ENCODE measurements at places on chromosomes 11 and 22. TPM values are rescaled to one million over a fixed set of nuclear protein-coding genes. Genes with fewer than 3 reads are reported as not detected.

GRCh38 chr11:57776031-57776521 lies 14.5 kb downstream of the CTNND1 start:
- peaks cover 48% of the 10 kb centered on the region for H3K4me1 ChIP-seq
- H3K36me3 ChIP-seq, result peaks cover 3% of the 10 kb centered on the region
- H3K27ac ChIP-seq, result no peak overlapping the region
- no peaks in the 10 kb centered on the region for H3K27me3 ChIP-seq
- H3K4me3 ChIP-seq, result no peak overlapping the region
- DNase-seq, result no peak

DNA sequence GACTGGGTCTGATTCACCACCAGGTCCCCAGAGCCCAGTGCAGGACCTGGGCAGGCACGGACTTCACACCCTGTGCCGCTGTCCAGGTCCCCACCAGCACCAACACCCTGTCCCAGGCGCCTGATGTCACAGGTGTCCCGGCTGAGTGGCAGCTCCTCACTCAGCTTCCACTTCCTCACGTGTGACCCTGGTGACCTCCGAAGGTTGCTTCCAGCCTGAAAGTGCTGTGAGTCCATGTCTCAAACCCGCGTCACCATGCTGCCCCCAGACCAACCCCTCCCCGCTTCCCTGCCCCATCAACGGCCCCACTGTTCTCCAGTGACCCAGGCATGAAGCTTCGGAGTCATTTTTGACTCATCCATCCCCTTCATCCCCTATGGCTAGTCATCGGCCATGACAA lies 25.7 kb upstream of the PICK1 start:
- H3K27ac ChIP-seq, result no peak overlapping the region
- no peak overlapping the region for H3K4me3 ChIP-seq
- no peaks in the 10 kb centered on the region for H3K27me3 ChIP-seq
- DNase-seq, result no peak
- H3K36me3 ChIP-seq, result no peaks in the 10 kb centered on the region

DNA sequence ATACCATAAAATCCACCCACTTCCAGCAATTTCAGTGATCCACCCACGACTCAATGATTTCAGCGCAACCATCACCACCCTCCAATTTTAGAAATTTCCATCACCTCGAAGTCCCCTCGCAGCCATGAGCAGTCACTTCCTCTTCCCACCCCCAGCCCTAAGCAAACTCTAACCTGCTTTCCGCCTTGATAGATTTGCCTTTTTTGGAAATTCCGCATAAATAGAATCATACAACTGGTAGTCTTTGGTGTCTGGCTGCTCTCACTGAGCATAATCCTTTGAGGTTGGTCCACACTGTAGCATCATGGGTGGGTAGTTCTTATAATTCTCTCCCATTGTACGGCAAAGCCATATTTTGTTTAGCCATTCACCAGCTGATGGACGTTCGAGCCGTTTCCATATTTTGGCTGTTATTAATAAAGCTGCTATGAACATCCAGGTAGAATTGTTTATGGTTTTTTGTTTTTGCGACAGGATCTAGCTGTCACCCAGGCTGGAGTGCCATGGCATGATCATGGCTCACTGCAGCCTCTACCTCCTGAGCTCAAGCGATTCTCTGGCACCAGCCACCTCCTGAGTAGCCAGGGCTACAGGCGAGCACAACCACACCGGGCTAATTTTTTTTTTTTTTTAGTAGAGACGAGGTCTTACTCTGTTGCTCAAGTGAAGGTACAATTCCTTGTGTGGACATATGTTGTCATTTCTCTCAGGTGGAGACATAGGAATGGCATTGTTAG lies 16.0 kb downstream of the PIM3 start:
- H3K27ac ChIP-seq, result peak overlapping the region; percentile 65
- H3K4me1 ChIP-seq, result peaks cover 14% of the 10 kb centered on the region
- H3K27me3 ChIP-seq, result peaks cover 7% of the 10 kb centered on the region

DNA sequence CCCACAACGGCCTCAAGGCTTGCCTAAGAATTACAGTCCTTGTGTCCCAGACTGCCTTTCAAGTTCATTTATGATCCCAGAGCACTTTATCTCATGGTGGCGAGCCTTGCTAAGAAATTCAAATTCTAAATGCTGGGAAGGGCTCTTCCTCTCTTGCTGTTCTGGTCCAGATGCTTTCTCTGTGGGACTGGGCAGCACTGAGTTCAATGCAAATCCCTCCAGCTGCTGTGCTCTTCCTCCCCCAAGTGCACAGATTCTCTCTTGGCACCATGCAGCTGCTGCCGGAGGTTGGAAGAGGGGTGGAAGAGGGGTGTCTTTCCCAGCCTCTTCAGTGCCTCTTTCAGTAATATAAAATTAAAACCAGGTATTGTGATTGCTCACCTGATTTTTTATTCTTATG lies 828.0 kb downstream of the DLG2 start:
- DNase-seq, result no peak
- H3K27me3 ChIP-seq, result no peaks in the 10 kb centered on the region
- no peak overlapping the region for H3K27ac ChIP-seq
- no peaks in the 10 kb centered on the region for H3K4me1 ChIP-seq

GRCh38 chr22:43493297-43493696 lies 81.5 kb downstream of the MPPED1 start:
- H3K27ac ChIP-seq, result no peak overlapping the region
- no peak overlapping the region for H3K4me3 ChIP-seq
- H3K4me1 ChIP-seq, result no peaks in the 10 kb centered on the region
- H3K36me3 ChIP-seq, result no peaks in the 10 kb centered on the region

GRCh38 chr22:47032091-47032943 lies 269.9 kb downstream of the TBC1D22A start:
- H3K4me1 ChIP-seq, result peaks cover 12% of the 10 kb centered on the region
- no peak overlapping the region for H3K4me3 ChIP-seq
- no peak overlapping the region for H3K27ac ChIP-seq
- DNase-seq, result no peak
- H3K27me3 ChIP-seq, result no peaks in the 10 kb centered on the region

GRCh38 chr11:9642894-9643293 lies 21.0 kb upstream of the SWAP70 start:
- no peaks in the 10 kb centered on the region for H3K36me3 ChIP-seq
- H3K27me3 ChIP-seq, result no peaks in the 10 kb centered on the region
- no peak overlapping the region for H3K4me3 ChIP-seq
- H3K4me1 ChIP-seq, result no peaks in the 10 kb centered on the region

DNA sequence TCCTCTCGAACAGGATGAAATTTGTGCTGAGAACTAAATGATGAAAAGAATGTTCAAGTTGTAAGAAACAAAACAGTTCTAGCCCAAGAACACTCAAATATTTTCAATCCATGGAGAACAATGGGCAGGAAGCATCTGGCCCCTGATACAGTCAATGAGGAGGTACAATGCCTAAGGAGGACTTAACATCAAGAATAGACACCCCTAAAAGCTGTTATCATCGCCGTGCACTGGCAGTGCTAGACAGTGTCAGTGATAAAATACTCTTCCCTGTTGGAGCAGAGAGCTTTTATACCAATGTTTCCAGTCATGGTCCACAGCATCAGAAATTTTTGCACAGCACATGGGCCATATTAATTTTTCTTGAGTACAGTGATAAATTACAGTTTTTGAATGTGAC lies 20.2 kb upstream of the VSTM5 start:
- peaks cover 3% of the 10 kb centered on the region for H3K27me3 ChIP-seq
- no peak for DNase-seq
- no peaks in the 10 kb centered on the region for H3K4me1 ChIP-seq
- no peak overlapping the region for H3K27ac ChIP-seq
- no peaks in the 10 kb centered on the region for H3K36me3 ChIP-seq

- peak overlapping the region; percentile 72 for H3K4me3 ChIP-seq
- no peak for DNase-seq
- H3K4me1 ChIP-seq, result peaks cover 34% of the 10 kb centered on the region
- peak overlapping the region; percentile 53 for H3K27ac ChIP-seq
- peaks cover 58% of the 10 kb centered on the region for H3K27me3 ChIP-seq
These were observed 871 bp downstream of the BDNF start for GRCh38 chr11:27699242-27699925.

DNA sequence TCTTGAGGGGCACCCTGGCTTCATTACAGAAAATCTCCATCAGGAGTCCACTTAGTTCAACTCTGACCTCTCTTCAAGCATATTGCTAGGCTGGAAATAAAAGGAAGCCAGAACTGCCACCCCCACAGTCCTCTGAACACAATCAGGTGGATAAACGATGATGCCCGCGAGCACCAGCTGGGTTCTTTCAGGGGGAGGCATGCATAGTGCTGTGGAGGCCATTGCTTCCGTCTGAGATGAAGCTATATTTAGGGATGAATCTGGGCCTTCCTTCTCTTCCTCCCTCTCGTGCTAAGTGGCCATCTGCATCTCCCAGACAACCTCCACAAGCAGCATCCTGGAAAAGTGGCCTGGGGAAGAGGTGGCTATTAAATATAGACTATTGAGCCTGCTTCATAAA lies 3.9 kb upstream of the MICAL2 start:
- no peak for DNase-seq
- H3K27ac ChIP-seq, result no peak overlapping the region
- H3K4me1 ChIP-seq, result peaks cover 5% of the 10 kb centered on the region

DNA sequence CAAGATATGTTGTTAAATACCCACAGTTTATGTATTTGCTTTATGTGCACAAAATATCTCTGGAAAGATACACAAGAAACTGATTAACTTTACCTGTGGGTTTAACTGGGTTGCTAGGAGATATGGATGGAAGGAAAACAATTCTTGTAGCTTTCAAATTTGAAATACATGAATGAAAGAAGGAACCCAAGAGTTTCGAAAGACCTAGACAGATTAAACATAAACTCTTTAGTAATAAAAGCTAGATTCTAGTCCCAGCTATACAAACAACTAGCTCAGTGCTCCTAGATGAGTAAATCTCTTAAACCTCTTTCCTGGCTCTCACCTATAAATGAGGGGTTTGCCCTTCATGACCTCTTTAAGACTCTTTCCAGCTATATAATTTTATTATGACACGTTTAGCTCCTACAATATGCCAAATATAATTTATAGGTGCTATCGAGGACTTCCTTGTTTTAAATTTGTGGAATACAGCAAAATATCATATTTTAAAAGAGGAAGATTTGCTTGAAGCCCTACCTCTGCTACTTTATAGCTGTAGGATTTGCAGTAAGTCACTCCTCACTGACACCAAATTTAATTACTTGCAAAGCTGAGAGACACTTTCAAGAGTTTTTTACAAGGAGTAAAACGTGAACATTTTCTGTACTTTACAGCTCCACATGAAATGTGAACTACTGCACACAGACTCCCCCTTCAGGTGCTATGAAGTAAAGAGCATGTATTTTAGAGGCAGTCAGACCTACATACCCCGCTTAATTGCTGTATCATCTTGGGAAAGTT lies 50.7 kb downstream of the RRAS2 start:
- H3K27ac ChIP-seq, result no peak overlapping the region
- H3K4me3 ChIP-seq, result no peak overlapping the region
- H3K4me1 ChIP-seq, result peaks cover 20% of the 10 kb centered on the region
- no peaks in the 10 kb centered on the region for H3K27me3 ChIP-seq

DNA sequence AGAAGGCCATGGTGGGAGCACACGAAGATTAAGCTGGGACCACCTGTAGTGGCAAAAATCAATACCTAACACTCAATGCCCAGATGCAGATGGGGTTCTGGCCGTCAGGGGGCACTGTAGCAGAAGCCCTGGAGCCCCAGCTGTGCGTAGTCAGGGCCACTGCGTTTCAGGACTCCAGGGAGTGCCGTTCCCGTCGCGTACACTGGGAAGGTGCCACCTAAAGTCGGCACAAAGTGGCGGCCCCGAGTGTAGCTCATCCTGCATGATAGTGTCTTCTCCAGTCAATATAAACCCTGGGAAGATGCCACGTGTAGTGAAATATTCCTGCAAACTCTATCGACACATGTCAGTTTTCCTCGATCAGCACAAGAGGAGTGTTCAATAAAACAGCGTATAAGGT lies 123.8 kb upstream of the NTM start:
- H3K4me3 ChIP-seq, result no peak overlapping the region
- no peak for DNase-seq
- H3K27ac ChIP-seq, result no peak overlapping the region
- H3K4me1 ChIP-seq, result no peaks in the 10 kb centered on the region
- no peaks in the 10 kb centered on the region for H3K36me3 ChIP-seq

- no peak for DNase-seq
- H3K4me1 ChIP-seq, result peaks cover 29% of the 10 kb centered on the region
- no peaks in the 10 kb centered on the region for H3K27me3 ChIP-seq
- peak overlapping the region; percentile 92 for H3K4me3 ChIP-seq
These were observed 1.6 kb upstream of the QSER1 start for GRCh38 chr11:32890843-32891656.

DNA sequence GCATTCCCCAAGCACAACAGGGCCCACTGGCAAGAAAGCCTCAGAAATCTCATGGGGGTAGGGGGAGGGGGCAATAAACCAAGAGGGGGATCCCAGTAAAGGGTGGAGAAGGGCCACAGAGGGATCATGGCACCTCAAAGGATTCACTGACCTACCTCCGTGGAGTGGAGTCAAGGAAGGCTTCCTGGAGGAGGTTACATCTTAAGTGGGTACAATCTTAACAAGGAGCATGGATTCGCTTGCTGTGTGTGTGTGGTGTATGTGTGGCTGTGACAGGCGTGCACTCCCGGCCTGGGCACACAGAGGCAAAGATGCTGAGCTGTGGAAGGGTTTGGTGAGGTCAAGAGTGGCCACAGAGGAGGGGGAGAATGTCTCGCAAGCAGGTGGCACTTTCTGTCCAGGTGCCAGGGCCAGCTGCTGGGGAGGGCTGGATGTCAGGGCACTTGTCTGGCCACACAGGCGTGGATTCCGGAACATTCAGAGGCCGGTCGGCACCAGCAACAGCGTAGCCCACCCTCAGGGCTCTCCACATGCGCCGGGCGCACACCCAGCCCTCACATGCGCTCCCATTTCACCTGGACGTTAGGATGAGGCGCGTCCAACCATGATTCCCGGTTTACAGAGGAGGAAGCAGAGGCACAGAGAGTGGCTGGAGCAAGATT lies 43.3 kb downstream of the WNT7B start:
- no peak for DNase-seq
- H3K4me1 ChIP-seq, result no peaks in the 10 kb centered on the region
- H3K27ac ChIP-seq, result no peak overlapping the region
- no peaks in the 10 kb centered on the region for H3K36me3 ChIP-seq

DNA sequence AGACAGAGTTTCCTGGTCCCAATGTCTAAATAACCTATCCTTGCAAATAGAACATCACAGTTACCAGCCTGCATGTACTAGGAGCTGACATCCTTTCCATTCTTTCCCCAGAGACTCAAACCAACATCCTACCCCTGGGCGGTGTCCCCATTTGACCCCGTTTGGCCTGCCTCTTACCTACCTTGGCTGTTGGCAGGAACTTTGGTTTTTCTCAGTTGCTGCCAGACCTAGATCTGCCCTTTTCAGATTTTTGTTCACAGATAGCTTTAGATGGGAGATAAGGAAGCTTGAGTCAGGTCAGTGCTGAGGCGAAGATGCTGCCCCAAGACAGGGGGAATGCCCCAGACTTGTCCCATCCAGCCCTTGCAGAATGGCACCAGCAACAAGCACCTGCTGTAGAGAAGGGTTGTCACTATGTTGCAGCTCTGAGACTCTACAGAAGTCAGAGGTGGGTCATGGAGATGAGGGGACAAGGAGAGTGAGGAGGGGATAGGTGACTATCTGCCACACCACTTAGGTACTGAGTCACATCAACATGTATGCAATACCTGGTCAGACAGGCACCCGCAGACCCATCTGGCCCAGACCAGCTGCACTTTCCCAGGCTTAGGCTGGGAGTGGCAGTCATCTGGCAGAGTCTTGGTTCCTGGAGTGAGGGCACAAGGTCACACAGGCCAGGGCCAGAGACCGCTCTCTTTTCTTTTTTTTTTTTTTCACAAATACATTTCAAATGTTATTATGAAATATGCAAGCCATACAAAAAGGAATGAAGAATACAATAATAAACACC lies 61.5 kb upstream of the POU2AF1 start:
- H3K27me3 ChIP-seq, result no peaks in the 10 kb centered on the region
- peaks cover 15% of the 10 kb centered on the region for H3K4me1 ChIP-seq
- no peaks in the 10 kb centered on the region for H3K36me3 ChIP-seq
- no peak overlapping the region for H3K4me3 ChIP-seq
- DNase-seq, result no peak

The MRGPRF gene
- not detected for polyA plus RNA-seq

The MS4A15 gene
- polyA plus RNA-seq, result not detected

The CD248 gene
- polyA plus RNA-seq, result 114 TPM

The SYTL2 gene
- 11.8 TPM for polyA plus RNA-seq
